ENCODE measurements at places on chromosomes 16 and 17.

DNA sequence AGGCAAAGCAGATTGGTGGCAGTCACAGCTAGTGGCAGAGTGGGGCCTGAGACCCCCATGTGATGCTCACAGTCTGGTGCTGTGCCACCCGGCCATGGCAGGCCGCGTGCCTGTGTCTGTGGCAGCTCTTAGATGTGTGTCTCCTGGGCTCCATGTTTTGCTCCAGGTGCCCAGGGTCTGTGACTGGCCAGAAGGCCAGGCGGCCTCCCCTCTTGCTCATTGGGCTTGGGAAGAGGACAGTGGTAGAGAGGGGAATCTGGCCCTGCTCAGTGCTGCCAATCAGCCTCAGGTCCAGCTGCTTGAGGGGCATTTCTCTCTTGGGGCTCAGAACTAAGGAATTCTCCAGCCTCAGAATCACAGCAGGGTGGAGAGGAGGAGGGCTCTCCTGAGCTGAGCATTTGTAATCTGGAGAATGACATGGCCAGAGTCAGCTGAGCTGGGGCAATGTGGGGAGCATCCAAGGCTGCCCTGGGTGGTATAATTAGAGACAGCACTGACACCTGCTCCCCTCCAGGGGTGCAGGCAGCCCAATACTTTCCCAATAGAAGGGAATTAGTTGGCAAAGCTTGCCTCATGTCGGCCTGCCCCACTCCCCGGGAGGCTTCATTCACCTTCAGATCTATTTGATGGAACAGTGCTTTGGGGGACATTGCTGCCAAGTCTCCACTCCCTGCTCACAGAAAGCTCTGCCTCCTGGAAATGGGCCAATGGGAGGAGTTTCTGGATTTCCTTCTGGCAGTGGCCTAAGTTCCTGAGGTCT is 2.7 kb upstream of the LASP1NB start:
- no peak for DNase-seq
- no peaks in the 10 kb centered on the region for H3K27me3 ChIP-seq
- H3K4me1 ChIP-seq = peaks cover 53% of the 10 kb centered on the region
- H3K27ac ChIP-seq = peak overlapping the region; percentile 14
- H3K4me3 ChIP-seq = no peak overlapping the region

DNA sequence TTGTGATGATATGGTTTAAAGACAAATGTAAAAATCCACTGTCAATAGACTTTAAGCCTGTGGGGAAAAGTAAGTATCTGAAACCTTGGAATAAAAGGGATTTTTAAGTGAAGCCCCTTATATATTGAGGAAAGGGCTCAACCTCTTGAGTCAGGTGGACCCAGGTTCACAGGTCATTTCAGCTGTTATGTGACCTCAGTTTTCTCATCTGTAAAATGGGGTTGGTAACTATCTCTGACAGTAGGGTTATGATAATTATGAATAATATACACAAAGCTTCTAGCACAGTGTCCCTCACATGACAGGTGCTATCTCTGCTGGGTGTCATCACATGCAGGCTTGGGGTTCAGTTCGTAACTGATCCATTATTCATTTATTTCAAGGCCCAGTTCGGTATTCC is 57.0 kb downstream of the USP10 start:
- H3K36me3 ChIP-seq = peaks cover 34% of the 10 kb centered on the region
- DNase-seq = no peak
- no peaks in the 10 kb centered on the region for H3K27me3 ChIP-seq
- H3K4me3 ChIP-seq = no peak overlapping the region
- H3K27ac ChIP-seq = no peak overlapping the region
- peaks cover 58% of the 10 kb centered on the region for H3K4me1 ChIP-seq

GRCh38 chr17:42775534-42776098 is 2.4 kb downstream of the VPS25 start:
- H3K4me1 ChIP-seq = peaks cover 21% of the 10 kb centered on the region
- no peak for DNase-seq
- H3K4me3 ChIP-seq = no peak overlapping the region
- H3K27me3 ChIP-seq = peaks cover 10% of the 10 kb centered on the region
- no peak overlapping the region for H3K27ac ChIP-seq

- no peak overlapping the region for H3K4me3 ChIP-seq
- H3K27ac ChIP-seq = no peak overlapping the region
- no peaks in the 10 kb centered on the region for H3K4me1 ChIP-seq
- H3K27me3 ChIP-seq = no peaks in the 10 kb centered on the region
Observed at GRCh38 chr16:59114790-59115189, 380.7 kb upstream of the GOT2 start.

DNA sequence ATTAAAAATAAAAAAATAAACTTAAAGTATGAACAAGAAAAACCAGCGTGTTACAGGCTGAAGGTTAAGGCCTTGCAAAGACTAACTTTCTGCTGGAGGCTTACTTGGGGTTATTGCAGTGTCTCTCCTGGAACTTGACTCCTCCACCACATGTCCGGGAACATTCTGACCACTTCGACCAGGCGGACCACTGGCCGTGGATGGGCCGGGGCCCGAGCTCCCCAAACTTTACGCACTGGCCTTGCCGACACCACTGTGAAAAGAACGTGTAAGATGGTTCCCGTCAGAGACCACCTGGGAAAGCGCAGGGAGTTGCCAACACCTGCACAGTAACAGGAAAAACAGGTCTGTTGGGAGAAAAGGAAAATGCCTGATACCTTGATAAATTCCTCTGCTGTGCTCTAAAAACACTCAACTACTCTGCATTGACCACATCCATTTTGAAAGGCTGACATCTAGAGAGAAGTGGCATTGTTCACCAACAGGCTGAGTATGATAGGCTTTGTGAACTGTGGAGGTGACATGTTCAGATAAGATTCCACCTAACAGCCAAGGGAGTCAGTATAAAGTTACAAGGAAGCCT is 99.1 kb downstream of the ADAMTS18 start:
- no peaks in the 10 kb centered on the region for H3K36me3 ChIP-seq
- peaks cover 9% of the 10 kb centered on the region for H3K27me3 ChIP-seq
- peaks cover under 1% of the 10 kb centered on the region for H3K4me1 ChIP-seq
- no peak overlapping the region for H3K4me3 ChIP-seq
- DNase-seq = no peak
- H3K27ac ChIP-seq = no peak overlapping the region

DNA sequence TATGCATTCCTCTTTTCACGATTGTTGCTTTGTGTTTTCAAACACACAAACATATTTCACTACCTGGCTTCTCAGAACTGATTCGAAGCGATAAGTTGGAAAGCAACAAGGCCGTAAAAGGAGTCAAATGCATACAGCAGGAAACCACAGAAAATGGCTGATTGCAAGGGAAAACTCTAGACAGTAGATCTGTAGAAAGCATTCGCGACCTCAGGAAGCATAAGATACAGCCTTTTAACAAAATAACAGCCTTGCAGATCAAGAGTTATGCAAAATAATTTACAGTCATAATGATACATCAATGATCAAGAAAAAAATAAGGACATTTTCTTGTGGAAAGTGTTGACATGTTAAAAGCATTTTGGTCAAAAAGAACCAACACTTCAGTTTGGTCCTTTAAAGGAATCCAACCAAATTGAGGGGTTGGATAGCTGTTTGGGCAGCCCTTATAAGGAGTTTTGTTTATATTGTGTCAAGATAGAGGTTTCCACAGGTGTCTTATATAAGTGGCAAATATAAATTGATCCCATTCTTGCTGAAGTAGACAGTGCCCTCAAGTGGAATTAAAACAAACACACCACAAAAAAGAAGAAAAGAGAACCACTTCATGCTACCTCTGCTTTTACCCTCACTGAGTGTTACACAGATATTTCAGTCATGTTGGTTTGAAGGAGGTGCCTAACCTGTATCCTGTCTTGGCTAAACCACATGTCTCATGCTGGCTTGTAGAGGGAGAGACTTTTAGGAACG is 5.5 kb downstream of the CYLD start:
- no peaks in the 10 kb centered on the region for H3K27me3 ChIP-seq
- H3K27ac ChIP-seq = peak overlapping the region; percentile 96
- peak overlapping the region; percentile 82 for H3K4me3 ChIP-seq
- H3K4me1 ChIP-seq = peaks cover 58% of the 10 kb centered on the region
- DNase-seq = no peak
- peaks cover 38% of the 10 kb centered on the region for H3K36me3 ChIP-seq

- no peak overlapping the region for H3K27ac ChIP-seq
- H3K4me1 ChIP-seq = peaks cover 21% of the 10 kb centered on the region
- no peaks in the 10 kb centered on the region for H3K27me3 ChIP-seq
- H3K4me3 ChIP-seq = no peak overlapping the region
- peaks cover 1% of the 10 kb centered on the region for H3K36me3 ChIP-seq
Observed at GRCh38 chr17:61157246-61157886, 242.3 kb upstream of the TBX2 start.

GRCh38 chr17:57604771-57605674 is 140.1 kb downstream of the CCDC182 start:
- peaks cover 17% of the 10 kb centered on the region for H3K36me3 ChIP-seq
- H3K4me1 ChIP-seq = peaks cover 86% of the 10 kb centered on the region
- H3K27me3 ChIP-seq = no peaks in the 10 kb centered on the region
- DNase-seq = peak; percentile 63
- H3K4me3 ChIP-seq = peak overlapping the region; percentile 61

DNA sequence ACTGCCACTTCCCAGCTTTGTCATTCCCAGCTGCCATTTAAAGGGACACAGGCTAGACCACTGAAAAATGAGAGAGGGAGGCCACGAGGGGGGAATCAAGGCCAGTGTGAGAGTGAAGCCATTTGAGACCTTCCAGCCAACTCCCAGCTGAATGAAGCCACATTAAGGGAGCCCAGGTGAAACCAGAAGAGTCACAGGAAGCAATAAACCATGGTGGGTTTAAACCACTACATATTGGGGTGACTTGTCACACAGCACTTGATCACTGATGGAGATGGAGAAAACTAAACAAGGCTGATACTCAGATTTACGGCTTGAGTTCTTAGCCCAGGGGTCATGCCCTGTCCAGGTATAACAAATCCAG is 2.8 kb upstream of the NUBP1 start:
- no peak for DNase-seq
- H3K27me3 ChIP-seq = no peaks in the 10 kb centered on the region
- H3K27ac ChIP-seq = no peak overlapping the region
- no peak overlapping the region for H3K4me3 ChIP-seq
- H3K4me1 ChIP-seq = peaks cover 43% of the 10 kb centered on the region

DNA sequence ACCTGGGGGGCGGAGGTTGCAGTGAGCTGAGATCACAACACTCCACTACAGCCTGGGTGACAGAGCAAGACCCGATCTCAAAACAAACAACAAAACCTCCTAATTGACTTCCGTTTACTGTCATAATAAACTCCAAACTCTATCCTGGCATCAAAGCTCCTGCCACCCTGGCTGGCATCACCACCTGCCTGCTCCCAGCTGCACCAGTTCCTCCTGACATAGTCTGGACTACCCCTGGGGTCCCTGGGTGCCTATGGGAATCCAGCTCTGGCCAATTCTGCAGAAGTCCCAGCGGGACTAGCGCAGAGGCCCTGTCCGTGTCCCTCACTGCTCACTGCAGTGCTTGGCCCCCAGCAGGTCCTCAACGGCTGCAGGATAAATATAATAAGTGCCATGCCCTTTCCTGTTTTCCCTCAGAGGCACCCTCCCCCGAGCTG is 723 bp downstream of the NTHL1 start:
- peak overlapping the region; percentile 94 for H3K4me3 ChIP-seq
- no peaks in the 10 kb centered on the region for H3K27me3 ChIP-seq
- peak overlapping the region; percentile 75 for H3K27ac ChIP-seq
- H3K4me1 ChIP-seq = peaks cover 16% of the 10 kb centered on the region
- DNase-seq = no peak

DNA sequence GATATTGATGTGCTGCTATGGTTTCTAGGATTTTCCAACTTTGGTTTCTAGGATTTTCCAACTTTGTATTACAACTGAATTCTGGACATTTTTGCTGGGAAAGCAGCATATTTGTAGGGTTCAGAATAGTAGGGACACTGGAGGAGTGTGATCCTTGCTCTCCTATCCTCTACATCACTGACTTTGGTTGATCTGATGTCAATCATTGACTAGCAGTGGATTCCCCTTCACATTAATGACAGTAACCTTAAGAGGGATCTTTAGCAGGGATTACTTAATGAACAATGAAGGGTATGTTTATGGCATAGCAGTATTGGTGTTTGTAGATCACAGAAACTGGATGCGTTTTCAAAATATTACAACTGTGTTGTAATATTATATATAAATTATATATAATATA is 67.4 kb downstream of the MAP2K4 start:
- DNase-seq = no peak
- no peak overlapping the region for H3K27ac ChIP-seq
- no peak overlapping the region for H3K4me3 ChIP-seq
- peaks cover 44% of the 10 kb centered on the region for H3K36me3 ChIP-seq

DNA sequence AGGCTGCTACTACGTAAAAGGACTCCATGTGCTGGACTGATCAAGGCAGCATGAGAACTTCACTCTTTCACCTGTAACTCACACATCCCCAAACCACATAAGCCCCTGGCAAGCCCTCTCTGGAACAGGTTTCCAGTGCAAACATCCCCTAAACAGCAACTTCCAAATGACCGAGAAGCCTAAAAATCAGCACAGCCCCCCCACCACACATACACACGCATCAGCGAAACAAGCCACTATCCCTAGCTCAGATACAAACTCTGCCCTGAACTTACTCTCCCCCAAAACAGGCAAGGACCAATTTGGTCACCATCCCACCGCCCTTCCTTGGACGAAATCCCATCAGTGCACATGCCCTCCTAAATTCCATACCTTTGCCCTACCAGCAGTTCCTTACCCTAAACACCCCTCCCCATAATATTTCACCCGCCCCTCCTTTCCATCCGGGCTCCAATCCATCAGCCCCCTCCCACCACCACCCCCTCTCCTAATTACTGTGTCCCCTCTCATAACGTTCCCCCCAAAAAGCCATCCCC is 735 bp downstream of the LSM12 start:
- H3K27ac ChIP-seq = peak overlapping the region; percentile 92
- DNase-seq = no peak
- H3K27me3 ChIP-seq = no peaks in the 10 kb centered on the region

DNA sequence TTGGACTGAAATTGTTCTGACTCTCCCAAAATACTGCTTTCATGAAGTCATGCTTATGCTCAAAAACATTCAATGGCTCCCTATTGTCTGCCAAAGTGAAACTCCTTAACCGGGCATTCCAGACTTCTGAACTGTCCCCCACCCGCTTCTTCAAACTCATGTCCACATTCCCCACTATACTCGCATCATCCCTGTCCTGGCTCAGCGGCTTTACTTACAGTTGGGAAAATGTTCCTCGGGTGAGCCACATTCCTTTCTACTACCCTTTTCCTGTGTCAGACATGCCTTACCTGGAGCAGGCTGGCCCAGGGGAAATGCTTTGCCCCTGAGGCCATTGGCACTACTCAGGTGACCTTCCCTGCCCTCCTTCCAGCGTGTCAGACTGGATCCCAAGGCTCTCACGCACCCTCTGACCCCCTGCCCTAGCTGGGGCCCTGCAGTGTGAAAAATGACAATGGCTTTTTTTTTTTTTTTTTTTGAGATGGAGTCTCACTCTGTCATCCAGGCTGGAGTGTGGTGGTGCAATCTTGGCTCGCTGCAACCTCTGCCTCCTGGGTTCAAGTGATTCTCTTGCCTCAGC is 5.3 kb downstream of the CYGB start:
- peaks cover 4% of the 10 kb centered on the region for H3K27me3 ChIP-seq
- no peak overlapping the region for H3K27ac ChIP-seq
- no peak for DNase-seq
- peaks cover 23% of the 10 kb centered on the region for H3K4me1 ChIP-seq
- no peak overlapping the region for H3K4me3 ChIP-seq
- no peaks in the 10 kb centered on the region for H3K36me3 ChIP-seq

Data from activated naive CD8-positive, alpha-beta T cell treated with anti-CD3 and anti-CD28 coated beads for 36 hours (primary cell).